ENCODE measurements at places on chromosomes 11 and 22.

GRCh38 chr11:210122-210802 lies 2.8 kb downstream of the RIC8A start:
- no peak for DNase-seq

DNA sequence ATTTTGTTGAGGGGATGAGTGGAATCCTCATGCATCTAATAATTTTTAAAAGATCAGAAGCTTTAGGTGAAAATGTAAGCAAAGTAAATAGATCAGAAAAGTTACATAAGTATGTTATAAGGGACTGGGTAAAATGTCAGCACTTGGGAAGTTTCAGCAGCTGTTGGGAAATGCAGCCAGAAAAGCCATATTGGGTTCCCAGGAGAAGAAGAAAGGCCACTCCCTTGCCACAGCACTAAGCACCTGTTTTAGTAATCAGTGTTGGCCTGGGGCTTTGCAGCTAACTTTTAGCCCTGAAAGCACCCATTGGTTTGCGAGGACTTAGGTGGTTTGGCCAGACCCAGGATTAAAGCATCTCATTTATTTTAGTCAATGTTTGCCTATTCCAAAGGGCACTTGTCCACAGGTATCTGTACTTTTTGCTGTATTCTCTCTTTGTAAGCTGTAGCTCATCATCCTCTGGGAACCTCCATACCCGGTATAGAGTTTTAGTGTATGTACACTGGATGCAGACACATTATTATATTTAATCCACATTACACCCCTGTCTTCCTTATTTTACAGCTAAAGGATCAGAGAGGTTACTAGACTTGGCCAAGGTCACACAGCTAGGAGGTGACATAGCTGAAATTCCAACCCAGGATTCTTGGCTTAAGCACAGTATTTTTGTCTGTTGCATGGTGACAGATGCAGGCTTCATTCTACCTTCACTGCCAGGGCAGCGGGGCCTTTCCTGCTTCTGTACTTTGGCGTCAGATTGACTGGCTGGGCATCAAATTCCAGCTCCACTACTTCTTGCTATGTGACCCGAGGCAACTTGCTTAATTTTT lies 127.7 kb upstream of the SESN3 start:
- DNase-seq, result no peak

DNA sequence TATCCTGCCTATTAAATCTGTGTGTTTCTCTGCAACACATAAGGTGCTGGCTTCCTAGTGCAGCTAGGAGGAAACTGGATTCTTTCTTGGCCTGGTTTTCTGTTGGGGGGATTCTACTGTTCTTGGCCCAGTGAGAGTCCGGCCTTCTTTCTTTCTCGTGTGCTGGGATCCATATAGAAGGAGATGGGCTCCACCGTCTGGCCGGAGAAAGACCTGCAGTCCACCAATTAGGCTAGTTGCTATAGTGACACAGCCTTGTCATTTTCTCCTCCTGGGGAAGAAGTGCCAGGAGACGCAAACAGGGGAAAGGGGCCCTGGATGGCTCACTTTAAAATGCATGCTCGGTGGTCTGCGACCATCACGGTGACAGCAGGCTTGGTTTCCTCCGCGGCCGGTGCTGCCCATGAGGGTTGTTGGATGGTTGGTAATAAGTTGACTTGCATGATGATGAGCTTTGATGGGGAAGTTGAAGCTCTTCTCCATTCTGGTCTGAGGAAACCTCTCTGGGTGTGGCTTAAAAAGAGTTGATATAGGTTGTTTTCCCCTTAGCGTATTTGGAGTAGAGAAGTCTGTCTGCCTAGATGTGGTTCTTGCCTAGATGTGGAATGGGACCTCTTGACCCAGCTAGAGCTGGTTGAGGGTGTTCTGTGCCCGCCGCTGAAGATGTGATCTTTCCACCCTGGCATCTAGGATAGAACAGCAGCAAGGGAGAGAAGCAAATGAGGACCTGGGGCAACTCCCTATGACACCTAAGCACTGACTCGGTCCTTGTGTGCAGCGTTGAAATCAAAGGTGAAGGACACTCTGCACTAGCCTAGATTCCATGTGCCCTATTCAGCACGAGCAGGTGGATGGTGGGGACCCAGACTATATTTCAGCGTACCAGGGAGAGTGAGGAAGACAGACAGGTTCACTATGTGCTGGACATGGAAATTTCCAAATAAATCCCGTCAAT lies 1335.0 kb downstream of the BRD1 start:
- peak; percentile 34 for DNase-seq

DNA sequence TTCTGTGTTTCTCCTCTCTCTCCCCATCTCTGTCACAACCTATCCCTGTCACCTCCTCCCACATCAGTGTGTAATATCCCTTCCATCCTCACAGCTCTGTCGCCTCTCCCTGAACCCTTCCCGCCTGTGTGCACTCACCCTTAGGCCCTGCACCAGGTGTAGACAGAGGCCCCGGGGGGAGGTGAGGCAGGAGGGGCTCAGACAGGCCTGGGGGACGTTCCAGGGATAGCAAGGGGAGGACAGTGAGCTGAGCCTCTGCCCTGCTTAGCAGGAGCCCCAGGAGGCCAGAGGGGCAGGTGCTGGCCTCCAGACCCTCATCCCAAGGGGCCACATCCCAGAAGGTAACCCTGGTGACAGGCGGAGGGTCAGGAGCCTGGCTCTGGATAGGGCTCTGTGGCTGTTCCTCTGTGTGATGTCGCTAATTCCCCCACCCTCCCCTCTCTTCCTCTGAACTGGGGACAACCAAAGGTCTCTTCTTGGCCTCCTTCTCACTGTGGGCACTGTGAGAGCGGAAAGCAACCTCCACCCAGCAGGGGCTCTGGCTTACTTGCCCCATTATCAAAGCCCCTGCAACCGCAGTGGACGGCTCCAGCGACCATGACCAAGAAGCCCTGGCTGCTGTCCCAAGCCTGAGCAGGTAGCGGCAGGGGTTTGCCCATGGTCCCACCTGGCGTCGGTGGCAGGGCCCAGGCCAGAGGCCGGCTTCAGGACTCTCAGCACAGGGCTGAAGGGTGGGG lies 35.7 kb downstream of the KCNJ4 start:
- no peak for DNase-seq

DNA sequence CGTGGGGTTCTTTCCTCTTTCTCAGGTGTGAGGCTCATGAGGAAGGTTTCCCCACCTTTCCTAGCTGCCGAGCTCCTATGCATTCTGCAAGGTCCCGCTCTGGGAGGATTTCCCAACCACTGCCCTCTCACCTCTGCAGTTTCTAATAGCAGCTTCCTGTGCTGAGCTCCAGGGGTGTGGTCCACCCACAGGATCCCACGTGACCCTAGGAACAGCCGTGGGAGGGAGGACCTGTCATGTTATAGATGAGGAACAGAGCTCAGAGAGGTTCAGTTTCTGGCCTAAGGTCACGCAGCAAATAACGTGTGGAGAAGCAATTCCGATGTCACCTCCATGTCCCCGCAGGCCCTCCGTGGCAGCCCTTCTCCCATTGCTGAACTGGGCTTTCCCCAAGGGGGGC lies 38.5 kb downstream of the FLRT1 start:
- peak; percentile 16 for DNase-seq

DNA sequence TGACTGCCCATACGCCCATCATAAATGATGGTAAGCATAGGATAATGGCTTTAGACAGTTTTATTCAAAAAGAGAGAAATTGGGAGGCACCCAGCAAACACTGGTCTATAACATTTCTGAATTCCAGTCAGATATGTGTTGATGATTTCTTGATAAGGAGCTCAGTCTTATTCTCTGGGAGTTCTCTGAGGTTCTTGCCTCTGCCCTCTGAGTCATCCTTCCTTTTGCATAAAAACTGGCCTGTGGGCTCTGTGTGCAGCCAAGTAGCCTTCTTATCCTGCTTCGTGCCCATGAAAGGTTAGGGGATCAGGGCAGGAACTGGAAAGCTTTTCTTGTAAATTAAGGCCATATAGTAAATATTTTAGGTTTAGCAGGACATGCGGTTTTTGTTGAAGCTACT lies 48.9 kb downstream of the FAR1 start:
- DNase-seq, result no peak

DNA sequence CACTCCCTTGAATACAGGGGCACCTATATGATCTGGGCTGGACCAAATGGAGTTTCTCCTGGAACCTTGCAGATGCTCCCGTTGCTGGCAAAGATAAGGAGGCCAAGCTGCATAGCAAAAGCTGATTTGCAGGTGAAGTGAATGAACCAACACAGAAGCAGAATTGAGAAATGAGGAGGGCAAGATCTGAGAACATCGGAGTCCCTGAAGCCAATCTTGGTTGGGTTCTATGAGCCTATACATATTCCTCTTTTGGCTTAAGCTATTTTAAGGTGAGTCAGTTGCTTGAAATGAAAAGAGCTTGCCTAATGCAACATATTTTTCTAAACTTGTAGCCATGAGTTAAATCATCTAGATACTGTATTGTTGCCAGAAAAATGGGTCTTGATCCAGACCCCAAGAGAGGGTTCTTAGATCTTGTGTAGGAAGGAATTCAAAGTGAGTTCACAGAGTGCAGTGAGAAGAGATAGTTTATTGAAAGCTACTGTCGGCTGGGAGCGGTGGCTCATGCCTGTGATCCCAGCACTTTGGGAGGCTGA lies 23.5 kb downstream of the WEE1 start:
- no peak for DNase-seq

DNA sequence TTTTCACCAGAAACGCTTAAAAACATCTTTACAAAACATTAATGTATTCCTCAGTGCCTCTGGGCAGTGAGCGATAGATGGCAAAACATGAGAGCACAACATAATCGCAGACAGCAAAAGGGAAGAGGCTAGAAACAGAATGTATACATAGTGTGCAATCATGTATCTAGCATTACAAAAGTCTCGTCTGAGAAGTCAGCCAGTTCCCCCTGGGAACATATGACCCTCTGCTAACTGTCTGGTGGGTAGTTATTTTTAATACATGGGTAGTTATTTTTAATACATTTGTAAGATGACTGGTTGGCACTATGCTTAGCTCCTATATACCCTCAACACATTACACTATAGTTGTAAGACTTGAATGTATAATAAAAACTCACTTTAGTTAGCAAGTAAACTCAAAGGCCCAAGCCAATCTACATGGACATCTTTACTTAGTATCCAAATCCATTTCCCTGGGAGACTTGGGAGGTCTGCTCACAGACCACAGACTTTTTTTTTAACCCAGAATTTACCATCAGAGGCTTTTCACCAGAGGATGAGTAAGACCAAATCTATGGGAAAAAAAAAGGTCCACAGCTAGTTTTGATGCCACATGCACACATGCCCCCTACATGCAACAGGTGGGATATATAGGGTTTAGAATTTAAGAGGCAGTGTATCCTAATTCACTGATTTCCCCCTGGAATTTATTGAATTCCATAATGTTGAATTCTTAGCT lies 71.7 kb downstream of the AMBRA1 start:
- no peak for DNase-seq

DNA sequence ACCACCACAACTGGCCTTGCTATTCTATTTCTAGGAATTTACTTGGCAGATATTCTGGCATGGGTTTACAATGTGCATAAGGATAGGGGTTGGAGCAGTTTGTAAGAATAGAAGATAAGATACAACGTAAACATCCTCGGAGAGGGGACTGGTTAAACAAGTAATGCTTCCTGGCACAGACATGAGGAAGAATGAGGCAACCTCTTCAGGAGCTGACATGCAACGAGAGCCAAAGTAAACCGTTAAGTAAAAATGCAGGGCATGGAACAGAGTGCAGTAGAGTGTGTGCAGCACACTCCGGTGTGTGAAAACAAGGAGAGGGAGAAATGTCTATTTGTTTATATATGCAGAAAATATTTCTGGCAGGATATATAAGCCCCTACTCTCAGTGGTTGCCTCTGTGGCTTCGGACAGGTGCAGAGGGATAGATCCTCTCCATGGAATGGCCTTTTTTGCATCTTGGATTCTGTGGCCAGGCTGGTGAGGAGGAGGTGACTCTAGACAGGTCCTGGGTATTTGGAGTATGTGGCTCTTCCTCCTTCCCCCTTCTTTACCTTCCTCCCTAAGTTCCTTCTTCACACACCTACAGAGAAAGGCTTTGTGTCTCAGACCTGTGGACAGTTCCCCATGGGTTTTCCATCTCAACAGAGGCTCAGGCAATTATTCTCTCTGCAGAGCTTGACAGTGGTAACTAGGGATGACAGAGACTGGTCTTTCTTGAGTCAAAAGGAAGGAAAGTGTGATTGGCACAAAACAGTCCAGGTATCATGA lies 2.5 kb downstream of the RAB36 start:
- no peak for DNase-seq

- DNase-seq, result no peak
Measured at GRCh38 chr22:48244388-48245195, 1482.1 kb downstream of the TBC1D22A start.

GRCh38 chr11:126153972-126154371 lies 57.5 kb downstream of the RPUSD4 start:
- no peak for DNase-seq

GRCh38 chr11:45482331-45482730 lies 183.1 kb downstream of the CHST1 start:
- DNase-seq, result no peak

- DNase-seq, result no peak
Measured at GRCh38 chr22:24176630-24177029, 4.7 kb upstream of the SUSD2 start.

DNA sequence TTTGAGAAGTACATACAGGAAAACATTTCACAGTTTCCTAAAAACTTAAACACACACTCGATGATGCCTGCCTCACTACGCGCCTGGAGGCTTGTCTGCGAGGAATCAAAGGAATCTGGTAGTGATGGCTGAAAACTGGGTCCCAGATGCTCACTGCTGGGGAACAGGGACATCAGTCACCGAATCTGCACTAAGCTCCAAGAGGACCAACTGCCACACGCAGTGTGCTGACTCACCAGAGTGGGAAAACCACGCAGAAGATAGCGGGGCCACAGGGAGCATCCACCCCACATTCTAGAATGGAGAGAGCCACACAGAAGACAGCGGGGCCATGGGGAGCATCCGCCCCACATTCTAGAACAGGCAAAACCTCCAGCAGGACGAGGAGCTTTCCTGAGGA lies 24.3 kb upstream of the MOB2 start:
- no peak for DNase-seq

- no peak for DNase-seq
Measured at GRCh38 chr22:28394513-28395110, 285.0 kb downstream of the TTC28 start.

DNA sequence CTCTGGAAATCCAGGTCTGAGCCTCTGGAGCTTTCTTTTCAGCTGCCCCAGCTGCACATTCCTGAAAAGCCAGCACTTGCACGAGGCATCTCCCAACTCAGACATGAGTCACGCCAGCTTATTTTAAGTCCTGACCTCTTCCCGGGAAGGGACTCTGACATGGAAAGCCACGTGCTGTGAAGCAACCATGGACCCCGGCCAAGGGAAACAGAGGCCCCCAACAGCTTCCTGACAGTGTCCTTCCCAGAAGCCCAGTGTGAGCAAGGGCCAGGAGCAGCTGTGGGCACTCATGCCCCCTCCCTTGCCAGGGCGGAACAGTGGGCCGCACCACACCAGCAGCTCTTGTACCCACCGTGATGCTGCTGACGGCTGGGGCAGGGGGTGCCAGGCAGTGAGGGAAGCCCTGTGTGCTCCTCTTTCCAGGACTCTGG lies 118.8 kb upstream of the CADM1 start:
- DNase-seq, result no peak

GRCh38 chr11:111209543-111210355 lies 35.8 kb upstream of the POU2AF2 start:
- DNase-seq, result no peak

- DNase-seq, result no peak
Measured at GRCh38 chr11:69985641-69986439, 92.3 kb upstream of the ANO1 start.
